ENCODE measurements at places on chromosomes 2 and 18.

DNA sequence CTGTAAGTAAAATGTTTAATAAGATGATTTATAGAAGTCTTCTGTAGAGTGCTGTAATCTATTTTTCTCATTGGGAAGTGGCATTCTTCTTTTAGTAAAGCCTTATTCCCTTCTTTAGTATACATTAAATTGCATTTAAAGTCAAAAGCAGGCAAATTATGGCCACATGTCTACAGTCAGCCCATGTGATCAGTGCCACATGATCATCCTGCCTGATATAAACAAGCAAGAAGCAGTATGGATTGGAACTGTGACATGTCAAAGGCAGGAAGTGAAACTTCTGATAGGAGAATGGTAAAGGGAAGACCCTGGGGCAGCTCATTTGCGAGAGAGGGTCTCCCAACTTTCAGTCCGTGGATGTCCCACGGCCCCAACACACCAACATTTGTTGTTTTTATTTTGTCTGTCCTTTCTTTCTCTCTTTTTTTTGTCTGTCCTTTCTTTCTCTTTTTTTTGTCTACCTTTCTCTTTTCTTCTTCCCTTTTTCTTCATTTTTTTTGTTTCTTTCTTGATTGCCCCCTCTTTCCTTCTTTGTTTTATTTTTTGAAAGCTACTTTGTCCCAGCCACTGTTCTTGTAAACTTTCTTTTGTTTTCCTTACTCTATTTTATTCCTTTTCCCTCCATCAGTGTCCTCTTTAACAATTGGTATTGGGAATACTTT is 154.9 kb downstream of the DTNA start:
- H3K4me3 ChIP-seq = no peak overlapping the region
- no peaks in the 10 kb centered on the region for H3K27me3 ChIP-seq
- peaks cover 32% of the 10 kb centered on the region for H3K4me1 ChIP-seq
- DNase-seq = no peak
- H3K27ac ChIP-seq = peak overlapping the region; percentile 46

DNA sequence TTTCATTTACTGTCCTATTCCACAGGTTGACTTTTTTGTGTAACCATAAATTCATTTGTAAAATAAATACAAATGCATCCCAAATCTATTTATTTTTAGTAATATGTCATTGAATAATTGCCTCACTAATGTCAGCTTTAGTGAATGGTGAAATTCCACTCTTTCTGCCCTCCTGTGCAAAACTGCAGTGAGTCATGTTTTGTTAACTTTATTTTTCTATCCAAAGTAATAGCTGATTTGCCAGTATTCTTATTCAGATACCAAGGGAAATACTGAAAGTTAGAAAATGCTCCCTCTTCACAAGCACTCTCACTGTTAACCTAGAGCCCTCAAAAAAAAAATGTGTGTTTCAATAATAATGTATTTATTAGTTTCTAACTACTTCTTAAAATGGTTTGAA is 322.8 kb downstream of the RIT2 start:
- no peaks in the 10 kb centered on the region for H3K4me1 ChIP-seq
- no peak overlapping the region for H3K4me3 ChIP-seq
- no peaks in the 10 kb centered on the region for H3K27me3 ChIP-seq
- H3K36me3 ChIP-seq = no peaks in the 10 kb centered on the region
- DNase-seq = no peak

DNA sequence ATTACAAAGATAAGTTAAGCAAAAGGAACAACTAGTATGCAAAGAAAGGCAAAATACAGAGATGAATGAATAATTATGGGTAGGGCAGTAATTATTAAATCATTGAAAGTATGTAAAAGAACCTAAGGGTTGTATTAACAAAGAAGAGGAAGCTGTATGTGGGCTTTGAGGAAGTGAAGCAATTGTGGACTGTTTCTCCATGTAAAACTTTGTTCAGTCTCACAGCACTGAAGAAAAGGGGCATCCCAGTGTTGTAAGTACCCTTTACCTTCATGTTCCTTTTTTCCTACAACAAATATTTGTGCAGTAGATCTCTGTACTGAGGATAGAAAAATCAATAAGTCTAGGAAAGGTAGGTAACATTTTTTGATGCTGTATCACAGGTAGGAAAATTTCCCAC is 388.7 kb upstream of the NRP2 start:
- H3K27ac ChIP-seq = no peak overlapping the region
- no peak for DNase-seq
- no peaks in the 10 kb centered on the region for H3K36me3 ChIP-seq
- no peaks in the 10 kb centered on the region for H3K4me1 ChIP-seq

GRCh38 chr2:96499061-96499960 is 5.8 kb downstream of the NEURL3 start:
- H3K27me3 ChIP-seq = peaks cover 8% of the 10 kb centered on the region
- H3K27ac ChIP-seq = no peak overlapping the region
- no peaks in the 10 kb centered on the region for H3K36me3 ChIP-seq
- no peak for DNase-seq
- no peaks in the 10 kb centered on the region for H3K4me1 ChIP-seq
- no peak overlapping the region for H3K4me3 ChIP-seq

DNA sequence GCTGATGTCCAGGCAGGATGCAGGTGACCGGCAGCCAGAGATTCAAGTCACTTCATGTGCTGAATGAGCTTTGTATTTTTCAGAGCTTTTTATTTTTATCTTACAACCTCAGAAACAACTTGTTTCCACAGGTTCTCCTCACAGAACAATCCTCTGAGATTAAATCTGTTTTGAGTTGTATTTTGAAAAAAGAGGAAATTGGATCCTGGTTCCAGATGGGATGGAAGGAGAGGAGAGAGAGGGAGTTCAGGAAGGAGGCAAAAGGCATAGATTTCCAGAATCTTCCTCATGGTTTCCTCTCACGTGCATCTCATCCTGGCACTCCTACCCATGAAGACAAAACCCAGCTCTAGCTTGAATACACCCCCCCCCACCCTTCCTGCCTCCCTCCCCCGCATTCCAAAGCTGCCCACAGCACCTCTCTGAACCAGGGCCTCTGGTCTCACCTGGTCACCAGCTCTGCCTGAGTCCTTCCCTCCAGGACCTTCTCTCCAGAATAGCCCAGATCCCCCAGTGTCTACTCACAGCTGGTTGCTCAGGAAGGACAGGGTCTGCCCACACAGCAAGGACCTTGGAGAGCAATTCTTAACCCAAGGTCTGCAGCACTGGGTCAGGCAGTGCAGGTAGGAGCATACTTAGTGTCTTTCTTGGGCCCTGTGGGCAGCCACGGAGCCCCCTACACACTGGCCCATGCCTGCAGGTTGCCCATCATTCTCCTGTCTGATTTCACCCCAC is 104.7 kb downstream of the ZFP36L2 start:
- no peak overlapping the region for H3K4me3 ChIP-seq
- H3K27ac ChIP-seq = peak overlapping the region; percentile 96
- H3K36me3 ChIP-seq = no peaks in the 10 kb centered on the region
- peaks cover 57% of the 10 kb centered on the region for H3K4me1 ChIP-seq

DNA sequence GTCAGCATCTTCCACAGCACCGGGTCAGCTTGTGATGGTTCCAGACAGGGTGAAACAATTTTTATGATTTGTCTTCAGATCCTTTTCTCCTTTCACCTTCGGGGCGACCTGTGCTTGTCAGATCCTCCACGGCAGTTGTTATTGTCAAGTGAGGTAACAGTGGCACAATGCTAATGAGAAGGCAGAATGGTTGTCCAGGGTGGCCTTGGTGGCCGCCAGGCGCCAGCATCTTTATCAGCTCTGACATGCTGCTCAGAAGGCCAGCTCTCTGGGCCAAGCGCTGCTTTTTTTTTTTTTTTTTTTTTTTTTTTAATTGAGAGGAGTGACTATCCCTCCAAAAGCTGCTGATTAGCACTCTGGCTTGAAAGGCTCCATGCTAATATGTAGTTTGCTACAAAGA is 52.3 kb upstream of the MGAT5 start:
- no peak overlapping the region for H3K27ac ChIP-seq
- H3K27me3 ChIP-seq = no peaks in the 10 kb centered on the region
- DNase-seq = no peak
- 0 out of 2 replicates have a peak, but pooled peaks cover 3% of the 10 kb centered on the region for H3K4me1 ChIP-seq
- H3K36me3 ChIP-seq = no peaks in the 10 kb centered on the region

- H3K27ac ChIP-seq = no peak overlapping the region
- no peak overlapping the region for H3K4me3 ChIP-seq
- no peaks in the 10 kb centered on the region for H3K4me1 ChIP-seq
- H3K36me3 ChIP-seq = no peaks in the 10 kb centered on the region
These were observed 89.9 kb downstream of the UBE2E3 start for GRCh38 chr2:181070119-181070835.

DNA sequence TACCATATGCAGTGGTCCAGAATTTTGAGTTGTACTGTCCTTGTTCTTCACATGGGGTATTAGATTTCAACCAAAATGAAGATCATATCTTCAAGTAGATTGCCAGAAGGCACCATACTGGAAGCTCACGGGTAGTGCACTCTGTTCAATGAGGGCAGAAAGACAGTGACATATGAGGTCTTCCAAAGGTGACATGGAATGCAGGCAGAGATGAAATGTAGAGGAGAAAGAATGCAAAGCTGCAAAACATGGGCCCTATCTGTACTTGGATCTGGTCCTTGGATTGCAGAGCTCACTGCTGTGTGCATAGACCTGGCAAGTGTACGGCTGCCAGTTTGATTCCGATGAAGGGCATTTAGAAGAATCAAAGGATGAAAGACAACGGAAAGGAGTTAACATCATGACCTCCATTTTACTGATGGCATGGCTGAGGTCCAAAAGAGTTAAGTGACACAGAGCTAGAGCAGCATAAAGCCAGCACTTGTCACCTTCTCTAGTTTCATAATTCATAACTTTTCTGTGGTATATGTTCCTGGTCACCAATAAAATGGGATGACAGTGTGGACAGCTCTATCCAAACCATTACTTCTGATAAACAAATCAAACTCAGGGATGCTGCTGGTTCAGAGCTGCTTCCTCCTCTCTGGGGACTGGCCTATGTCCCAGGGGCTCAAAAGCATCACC is 64.7 kb downstream of the BCL2 start:
- H3K4me1 ChIP-seq = no peaks in the 10 kb centered on the region
- no peaks in the 10 kb centered on the region for H3K27me3 ChIP-seq
- peaks cover 50% of the 10 kb centered on the region for H3K36me3 ChIP-seq
- DNase-seq = no peak
- H3K4me3 ChIP-seq = no peak overlapping the region

- no peak overlapping the region for H3K4me3 ChIP-seq
- H3K27me3 ChIP-seq = no peaks in the 10 kb centered on the region
- no peak for DNase-seq
- no peaks in the 10 kb centered on the region for H3K36me3 ChIP-seq
These were observed 38.3 kb downstream of the CRACDL start for GRCh38 chr2:98897746-98898145.

GRCh38 chr2:16666449-16666801 is 791 bp upstream of the CYRIA start:
- no peak for DNase-seq
- no peaks in the 10 kb centered on the region for H3K36me3 ChIP-seq
- no peak overlapping the region for H3K27ac ChIP-seq
- H3K4me1 ChIP-seq = 0 out of 2 replicates have a peak, but pooled peaks cover 4% of the 10 kb centered on the region
- H3K4me3 ChIP-seq = no peak overlapping the region

DNA sequence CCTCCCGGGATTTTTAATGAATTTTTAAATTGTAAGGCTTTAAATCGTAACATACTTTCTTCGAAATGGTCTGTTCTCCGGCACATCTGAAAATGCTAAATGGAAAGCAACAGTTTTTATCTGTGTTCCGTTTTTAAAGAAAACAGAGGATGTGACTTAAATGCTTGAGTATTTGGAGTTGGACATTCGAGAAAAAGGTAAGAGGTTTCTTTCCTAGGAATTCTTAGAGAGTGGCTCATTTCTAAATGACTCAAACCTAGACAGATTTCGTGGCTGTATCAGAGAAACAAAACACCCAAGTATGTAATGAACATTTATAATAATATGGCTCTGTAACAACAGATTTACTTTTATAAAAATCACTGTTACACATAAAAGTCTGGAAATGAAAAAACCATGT is 177.6 kb upstream of the CCDC68 start:
- H3K4me1 ChIP-seq = no peaks in the 10 kb centered on the region
- no peaks in the 10 kb centered on the region for H3K36me3 ChIP-seq
- no peak overlapping the region for H3K4me3 ChIP-seq
- no peak overlapping the region for H3K27ac ChIP-seq

DNA sequence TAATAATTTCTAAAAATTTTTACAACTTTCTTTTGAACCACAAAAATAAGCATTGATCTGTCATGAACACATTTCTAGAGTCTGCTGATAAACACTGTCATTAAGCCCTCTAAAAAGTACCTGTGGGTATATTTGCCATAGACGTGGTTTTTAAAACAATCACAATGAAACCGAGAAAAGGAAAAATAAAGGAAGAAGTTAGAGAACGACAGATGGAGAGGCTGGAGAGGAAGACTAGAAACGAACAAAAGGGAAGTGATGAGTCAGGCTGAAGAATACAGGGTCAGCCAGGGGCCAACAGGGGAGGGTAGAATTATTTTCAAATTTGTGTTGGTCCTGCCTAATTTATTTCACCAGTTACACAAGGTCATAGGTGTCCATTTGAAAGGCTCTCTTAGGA is 62.0 kb downstream of the MYL12B start:
- no peaks in the 10 kb centered on the region for H3K36me3 ChIP-seq
- peaks cover 9% of the 10 kb centered on the region for H3K27me3 ChIP-seq
- H3K27ac ChIP-seq = no peak overlapping the region

DNA sequence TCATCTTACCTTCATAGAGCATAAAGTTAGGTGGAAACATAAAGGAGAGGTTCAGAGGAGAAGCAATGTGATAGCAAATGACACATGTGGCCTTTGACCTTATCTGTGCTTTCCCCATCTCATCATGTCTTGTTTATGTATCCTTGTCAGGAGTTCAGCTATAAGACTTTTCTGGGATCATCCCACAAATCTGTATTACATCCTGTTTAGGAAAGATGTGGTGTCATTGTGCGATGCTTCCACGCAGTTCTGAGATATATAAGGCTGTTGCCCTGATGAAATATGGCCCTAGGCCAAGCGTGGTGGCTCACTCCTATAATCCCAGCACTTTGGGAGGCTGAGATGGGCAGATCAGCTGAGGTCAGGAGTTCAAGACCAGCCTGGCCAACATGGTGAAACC is 15.5 kb upstream of the MGAT5 start:
- H3K27ac ChIP-seq = no peak overlapping the region
- H3K36me3 ChIP-seq = no peaks in the 10 kb centered on the region
- no peak for DNase-seq
- peaks cover 21% of the 10 kb centered on the region for H3K4me1 ChIP-seq

DNA sequence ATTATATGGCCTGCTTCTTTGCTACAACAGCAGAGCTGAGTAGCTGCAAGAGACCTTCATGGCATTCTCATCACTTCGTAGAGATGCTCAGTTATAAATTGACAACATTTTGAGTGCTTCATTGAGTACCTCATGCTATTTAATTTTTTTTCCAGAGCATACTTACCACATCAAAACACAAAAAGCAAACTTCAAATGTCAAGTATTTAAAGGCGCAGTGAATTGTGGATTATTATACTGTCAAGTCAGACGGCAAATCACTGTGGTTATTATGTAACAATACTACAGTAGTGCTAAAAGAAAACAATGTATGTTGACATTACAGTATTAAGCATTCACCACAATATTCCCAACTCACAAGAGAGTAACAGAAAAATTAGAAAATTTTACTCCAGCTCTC is 12.5 kb downstream of the ZC3H8 start:
- no peak for DNase-seq
- no peak overlapping the region for H3K4me3 ChIP-seq
- peaks cover 64% of the 10 kb centered on the region for H3K36me3 ChIP-seq
- no peaks in the 10 kb centered on the region for H3K4me1 ChIP-seq

All from DND-41 (cell line).